ENCODE measurements at places on chromosomes 1 and 21. TPM values are rescaled to one million over a fixed set of nuclear protein-coding genes. Genes with fewer than 3 reads are reported as not detected.

DNA sequence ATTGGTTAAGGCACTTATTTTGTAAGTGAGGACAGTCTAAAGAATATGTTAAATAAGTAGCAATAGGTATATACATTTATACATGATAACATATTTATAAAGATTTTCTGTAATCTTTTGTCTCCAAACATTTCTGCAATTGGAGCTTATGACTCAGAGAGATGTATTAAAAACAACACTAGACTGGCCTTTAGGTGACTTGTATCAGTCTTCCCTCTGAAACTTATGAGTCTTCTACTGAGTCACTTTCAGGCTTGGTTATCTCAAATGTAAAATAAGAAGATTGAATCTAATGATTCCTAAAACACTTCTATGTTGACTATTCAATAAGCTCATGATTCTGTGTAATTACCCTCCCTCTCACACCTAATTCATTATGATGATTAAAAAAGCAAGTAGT is 672.6 kb upstream of the NEGR1 start:
- no peak overlapping the region for H3K4me3 ChIP-seq
- H3K4me1 ChIP-seq, result no peaks in the 10 kb centered on the region
- no peaks in the 10 kb centered on the region for H3K27me3 ChIP-seq
- H3K27ac ChIP-seq, result no peak overlapping the region

GRCh38 chr1:205319081-205320018 is 2.2 kb downstream of the NUAK2 start:
- H3K36me3 ChIP-seq, result no peaks in the 10 kb centered on the region
- H3K4me3 ChIP-seq, result peak overlapping the region; percentile 88
- H3K4me1 ChIP-seq, result peaks cover 49% of the 10 kb centered on the region
- no peak for DNase-seq
- peak overlapping the region; percentile 72 for H3K27ac ChIP-seq

- no peak overlapping the region for H3K4me3 ChIP-seq
- H3K27ac ChIP-seq, result no peak overlapping the region
- H3K27me3 ChIP-seq, result no peaks in the 10 kb centered on the region
- peaks cover under 1% of the 10 kb centered on the region for H3K4me1 ChIP-seq
- H3K36me3 ChIP-seq, result no peaks in the 10 kb centered on the region
- DNase-seq, result no peak
These were observed 17.6 kb downstream of the MEGF6 start for GRCh38 chr1:3593745-3594144.

GRCh38 chr21:42401820-42402251 is 1.9 kb upstream of the UBASH3A start:
- DNase-seq, result no peak
- no peaks in the 10 kb centered on the region for H3K36me3 ChIP-seq
- no peak overlapping the region for H3K27ac ChIP-seq
- H3K4me1 ChIP-seq, result no peaks in the 10 kb centered on the region

DNA sequence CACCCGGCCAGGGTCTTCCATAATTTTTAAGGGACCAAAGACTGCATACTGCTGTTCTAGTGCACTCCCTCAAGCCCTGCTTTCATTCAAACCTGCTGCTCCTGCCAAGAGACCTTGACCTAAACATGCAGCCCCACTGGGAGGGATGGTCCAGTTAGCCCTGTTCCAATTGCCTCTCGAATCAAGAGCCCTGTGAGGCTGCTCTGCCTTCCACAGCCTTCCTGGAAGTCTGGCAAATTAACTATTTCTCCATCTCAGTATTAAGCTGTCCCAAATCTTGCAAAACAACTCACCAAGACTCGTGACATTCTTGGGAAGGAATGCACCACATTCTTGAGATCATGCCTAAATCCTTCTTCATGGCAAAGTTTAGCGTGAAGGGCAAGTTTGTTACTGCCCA is 231.3 kb downstream of the C1orf94 start:
- no peak overlapping the region for H3K27ac ChIP-seq
- DNase-seq, result no peak
- H3K4me1 ChIP-seq, result no peaks in the 10 kb centered on the region
- no peaks in the 10 kb centered on the region for H3K36me3 ChIP-seq
- no peak overlapping the region for H3K4me3 ChIP-seq

DNA sequence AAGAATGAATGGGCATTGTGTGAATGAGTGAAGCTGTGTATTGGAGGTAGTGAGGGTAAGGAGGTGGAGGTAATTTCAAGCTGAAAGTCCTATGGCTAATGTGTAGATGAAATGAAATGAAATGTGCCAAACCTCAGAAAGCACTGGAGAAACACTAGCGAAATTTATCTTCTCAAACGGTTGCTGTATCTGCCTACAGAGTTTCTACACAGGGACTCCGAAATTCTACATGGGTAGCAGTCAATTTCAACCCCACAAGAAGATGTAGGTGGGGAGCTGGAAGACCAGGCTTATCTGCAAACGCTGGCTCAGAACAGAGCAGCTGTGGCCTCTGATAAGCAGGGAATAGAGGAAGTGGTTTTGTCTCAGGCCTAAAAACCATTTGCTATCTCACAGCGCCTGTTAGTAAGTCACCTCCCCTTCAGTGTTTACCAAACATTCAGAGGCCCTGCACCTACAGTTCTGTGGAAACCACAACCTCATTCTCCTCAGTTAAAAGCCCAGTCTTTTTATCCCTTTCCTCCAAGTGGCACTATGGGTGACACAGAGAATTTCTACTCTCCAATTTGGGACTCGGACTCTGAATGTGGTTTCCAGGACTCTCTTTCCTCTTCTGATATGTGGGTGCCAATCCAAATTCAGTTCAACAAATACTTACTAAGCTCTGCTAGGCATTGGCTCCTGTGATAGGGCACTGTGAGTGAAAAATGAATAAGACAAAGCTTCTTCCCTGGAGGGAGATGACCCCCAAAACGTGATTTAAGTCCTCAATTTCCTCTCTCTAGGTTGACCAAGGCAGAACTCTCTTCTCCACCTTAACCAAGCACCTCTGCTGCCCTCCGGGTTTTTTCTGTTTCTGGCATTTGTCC is 17.2 kb upstream of the SLAMF6 start:
- H3K4me3 ChIP-seq, result no peak overlapping the region
- H3K36me3 ChIP-seq, result no peaks in the 10 kb centered on the region
- H3K27me3 ChIP-seq, result 0 out of 2 replicates have a peak, but pooled peaks cover 5% of the 10 kb centered on the region
- H3K27ac ChIP-seq, result no peak overlapping the region
- no peaks in the 10 kb centered on the region for H3K4me1 ChIP-seq

- no peak overlapping the region for H3K27ac ChIP-seq
- H3K4me3 ChIP-seq, result no peak overlapping the region
- H3K36me3 ChIP-seq, result no peaks in the 10 kb centered on the region
- H3K27me3 ChIP-seq, result no peaks in the 10 kb centered on the region
- DNase-seq, result no peak
These were observed 69.9 kb downstream of the ITSN1 start for GRCh38 chr21:33712022-33712803.

DNA sequence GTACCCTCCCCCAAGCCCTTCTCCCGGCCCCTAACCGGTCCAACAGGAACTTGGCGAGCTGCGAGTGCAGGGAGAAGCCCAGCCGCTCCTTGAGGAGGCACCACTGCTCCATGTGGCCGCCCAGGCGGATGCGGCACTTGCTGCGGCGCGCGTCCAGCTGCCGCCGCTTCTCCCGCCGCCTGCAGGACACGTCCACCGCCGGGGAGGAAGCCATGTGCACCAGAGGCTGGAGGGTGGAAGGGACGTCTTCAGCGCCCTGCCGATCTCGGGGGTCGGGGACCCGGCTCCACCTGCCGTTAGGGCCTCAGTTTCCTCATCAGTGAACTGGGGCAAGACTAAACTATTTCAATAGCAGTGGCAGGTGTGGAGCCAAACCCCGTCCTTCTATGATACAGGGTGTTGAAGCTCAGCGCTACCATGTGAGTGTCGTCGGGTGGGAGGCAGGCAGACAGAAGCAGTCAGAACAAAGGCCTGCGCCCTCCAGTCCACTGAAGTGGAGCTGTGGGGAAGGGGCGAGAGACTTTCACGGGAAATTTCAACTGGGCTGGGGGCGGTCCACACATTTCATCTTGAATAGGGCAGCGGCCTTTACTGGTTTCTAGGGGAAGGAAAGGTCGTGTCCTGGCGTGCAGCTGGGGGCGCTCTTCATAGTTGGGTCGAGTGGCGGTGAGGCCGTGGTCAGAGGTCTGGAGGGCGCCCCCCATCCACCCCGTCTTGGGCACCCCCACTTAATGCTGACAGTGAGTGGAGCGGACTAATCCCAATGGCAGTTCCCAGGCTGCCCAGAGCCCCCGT is 592 bp downstream of the ZNF692 start:
- H3K36me3 ChIP-seq, result peaks cover 3% of the 10 kb centered on the region
- H3K4me1 ChIP-seq, result peaks cover 17% of the 10 kb centered on the region
- H3K27ac ChIP-seq, result peak overlapping the region; percentile 94
- H3K4me3 ChIP-seq, result peak overlapping the region; percentile 69

DNA sequence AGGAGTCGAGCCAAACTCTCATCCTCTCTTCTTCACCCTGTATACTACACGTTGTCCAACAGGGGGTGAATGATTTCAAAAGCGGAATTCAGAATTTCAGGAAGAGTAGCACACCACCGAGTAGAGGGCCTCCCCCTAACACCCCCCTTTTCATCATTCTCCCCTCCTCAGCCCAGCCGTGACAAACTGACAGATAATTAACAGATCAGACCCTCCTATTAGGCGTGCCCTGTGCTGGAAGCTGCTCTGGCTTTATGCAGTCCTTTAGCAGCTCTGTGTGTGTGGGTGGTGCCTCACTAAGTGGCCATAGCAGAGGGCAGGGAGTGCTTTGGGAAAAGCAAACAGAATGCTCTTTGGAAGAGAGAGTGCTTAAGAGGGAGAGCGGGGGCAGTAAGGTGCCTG is 44.3 kb downstream of the PEX14 start:
- H3K36me3 ChIP-seq, result no peaks in the 10 kb centered on the region
- H3K27ac ChIP-seq, result peak overlapping the region; percentile 94
- no peak overlapping the region for H3K4me3 ChIP-seq
- no peaks in the 10 kb centered on the region for H3K27me3 ChIP-seq

DNA sequence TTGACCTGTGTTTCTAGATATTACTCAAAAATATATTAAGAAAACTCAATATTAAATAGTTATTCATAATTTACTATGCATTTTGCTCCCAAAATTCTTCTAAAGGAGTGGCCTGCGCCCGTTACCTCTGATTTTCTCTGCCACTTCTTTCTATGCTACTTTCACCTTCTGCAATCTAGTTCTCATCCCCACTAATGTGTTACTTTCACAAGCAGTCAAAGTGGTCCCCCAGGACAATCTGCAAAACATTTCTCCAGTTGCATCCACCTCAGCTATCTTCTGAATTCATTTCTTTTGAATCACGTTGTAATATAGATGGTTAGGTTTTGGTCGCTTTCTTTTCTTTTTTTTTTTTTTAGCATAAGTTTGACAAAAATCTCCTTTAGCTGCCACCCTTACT is 13.4 kb downstream of the INSL5 start:
- no peak overlapping the region for H3K4me3 ChIP-seq
- H3K36me3 ChIP-seq, result no peaks in the 10 kb centered on the region
- DNase-seq, result no peak
- H3K4me1 ChIP-seq, result no peaks in the 10 kb centered on the region
- H3K27ac ChIP-seq, result no peak overlapping the region

DNA sequence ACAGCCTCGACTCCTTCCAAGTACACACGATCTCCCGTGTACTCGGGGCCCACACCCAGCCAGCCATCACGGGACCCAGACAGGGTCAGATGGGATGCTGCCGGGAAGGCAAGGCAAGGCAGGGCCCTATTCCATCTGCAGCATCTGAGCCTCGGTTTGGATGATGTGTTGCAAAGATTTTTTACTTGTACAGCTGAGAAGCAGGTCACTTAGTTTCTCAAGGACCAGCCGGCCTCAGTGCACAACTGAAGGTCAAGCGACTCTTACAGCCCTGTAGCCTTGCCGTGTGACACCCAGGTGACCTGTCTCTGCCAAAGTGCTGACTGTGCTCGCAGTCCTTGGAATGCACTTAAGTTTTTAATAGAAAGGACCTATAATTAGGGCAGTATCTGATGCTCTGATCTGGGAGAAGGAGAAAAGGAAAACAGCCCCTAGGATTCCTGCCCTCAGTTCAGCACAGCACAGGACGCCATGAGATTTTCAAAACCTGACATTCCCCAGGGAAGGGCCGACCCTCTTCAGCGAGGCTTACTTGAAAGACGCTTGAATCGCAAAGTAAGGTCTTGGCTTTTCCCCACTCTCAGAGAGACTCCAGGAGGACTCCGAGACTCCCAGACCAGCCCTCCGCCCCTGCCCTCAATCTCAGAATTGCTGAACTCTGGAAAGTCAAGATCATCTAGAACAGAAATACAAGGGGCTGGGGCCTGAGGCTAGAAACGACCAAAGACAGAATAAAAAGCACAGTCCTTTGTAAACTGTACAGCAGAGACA is 1.3 kb downstream of the GPR157 start:
- peaks cover 10% of the 10 kb centered on the region for H3K4me1 ChIP-seq
- H3K27me3 ChIP-seq, result no peaks in the 10 kb centered on the region
- peak overlapping the region; percentile 69 for H3K4me3 ChIP-seq
- H3K36me3 ChIP-seq, result no peaks in the 10 kb centered on the region

DNA sequence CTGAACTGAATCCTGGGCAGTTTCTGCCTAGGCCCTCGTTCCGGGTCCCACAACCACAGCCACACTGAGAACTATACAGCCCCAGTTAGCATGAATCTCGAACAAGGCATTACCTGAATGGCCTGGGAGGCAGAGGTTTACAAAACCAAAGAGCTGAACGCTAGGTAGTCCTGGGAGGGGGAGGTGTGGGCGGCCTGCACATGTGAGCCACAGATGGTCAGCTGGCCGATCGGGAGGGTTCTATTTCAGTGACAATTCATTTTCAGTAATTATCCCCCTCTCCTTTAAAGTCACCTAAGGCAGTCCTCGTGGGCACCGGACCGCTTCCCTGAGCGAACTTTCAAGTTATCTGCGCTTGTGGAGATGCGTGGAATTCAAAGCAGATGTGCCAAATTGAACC is 111.9 kb downstream of the GLIS1 start:
- H3K36me3 ChIP-seq, result no peaks in the 10 kb centered on the region
- DNase-seq, result no peak
- H3K27me3 ChIP-seq, result no peaks in the 10 kb centered on the region

- H3K27ac ChIP-seq, result no peak overlapping the region
- no peaks in the 10 kb centered on the region for H3K36me3 ChIP-seq
- no peak for DNase-seq
- H3K27me3 ChIP-seq, result no peaks in the 10 kb centered on the region
These were observed 98.1 kb upstream of the WLS start for GRCh38 chr1:68330391-68330790.

DNA sequence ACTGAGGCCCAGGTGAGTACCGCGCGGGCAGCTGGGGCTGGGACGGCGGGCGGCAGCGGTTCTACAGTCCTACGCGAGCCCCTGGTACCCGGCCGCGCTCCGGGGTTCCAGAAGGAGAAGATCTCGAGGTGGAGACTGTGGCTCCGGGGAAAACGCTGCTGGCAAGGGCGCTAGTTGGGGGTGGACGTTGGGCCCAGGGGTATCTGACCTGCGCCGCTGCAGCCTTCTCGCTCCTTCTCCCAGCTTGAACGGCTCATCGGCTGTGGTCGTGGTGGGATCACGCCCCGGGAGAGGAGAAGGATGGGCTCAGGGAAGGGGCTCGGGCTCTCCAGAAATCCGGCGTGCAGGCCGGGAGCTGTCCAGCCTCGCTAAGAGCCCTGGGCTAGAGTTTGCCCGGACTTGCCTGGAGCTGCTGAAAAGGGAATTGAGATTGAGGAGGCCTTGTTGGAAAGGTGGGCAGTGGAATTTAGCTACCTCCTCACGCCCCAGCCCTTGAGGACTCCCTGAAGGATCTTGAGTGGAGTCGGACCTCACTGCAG is 1.1 kb upstream of the POU3F1 start:
- H3K27ac ChIP-seq, result no peak overlapping the region
- no peak for DNase-seq

RNU11 gene
- not detected for total RNA-seq

RPTN gene
- total RNA-seq, result not detected

GPR3 gene
- 0.95 TPM for total RNA-seq

F13B gene
- total RNA-seq, result not detected

GBP7 gene
- not detected for total RNA-seq

TNFAIP8L2 gene
- not detected for total RNA-seq

VSIG8 gene
- total RNA-seq, result not detected

MSH4 gene
- 0.26 TPM for total RNA-seq

SPTA1 gene
- not detected for total RNA-seq

OLIG2 gene
- not detected for total RNA-seq

Data from Panc1 (cell line).